ENCODE measurements at places on chromosomes 3 and 15.

DNA sequence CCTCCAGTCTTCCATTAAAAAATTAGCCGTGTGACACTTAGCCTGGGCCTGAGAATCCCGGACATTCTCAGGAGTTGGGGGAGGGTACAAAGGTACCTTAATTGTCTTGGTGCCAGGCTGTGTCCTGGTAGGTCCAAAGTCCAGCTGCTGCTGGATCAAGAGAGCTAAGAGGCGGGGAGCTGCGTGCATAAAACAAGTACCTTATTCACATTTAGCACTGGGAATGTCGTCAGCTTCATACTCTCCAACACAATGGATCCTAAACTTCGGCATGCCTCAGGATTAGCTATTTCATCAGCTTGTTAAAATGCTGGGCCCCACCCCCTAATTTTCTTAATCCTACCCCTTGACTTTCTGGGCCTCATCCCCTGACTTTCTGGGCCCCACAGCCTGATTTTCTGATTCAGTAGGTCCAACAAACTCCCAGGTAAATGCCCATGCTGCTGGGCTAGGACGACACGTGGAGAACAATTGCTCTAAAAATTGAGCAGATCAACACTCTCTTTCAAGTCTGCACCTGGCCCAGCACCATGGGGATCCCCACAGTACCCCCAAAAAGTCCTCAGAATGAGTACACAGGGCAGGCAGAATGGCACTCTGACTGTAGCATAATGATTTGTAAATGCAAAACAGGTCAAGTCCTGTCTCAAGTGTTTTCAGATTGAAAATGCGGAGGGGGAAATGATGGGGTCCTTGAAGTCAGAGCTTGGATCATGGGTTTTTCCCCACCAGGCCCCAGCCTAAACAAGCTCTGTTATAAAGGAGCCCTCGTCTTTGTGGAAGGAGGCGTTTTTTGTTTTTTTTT is 5.6 kb upstream of the AEN start:
- no peak for DNase-seq

DNA sequence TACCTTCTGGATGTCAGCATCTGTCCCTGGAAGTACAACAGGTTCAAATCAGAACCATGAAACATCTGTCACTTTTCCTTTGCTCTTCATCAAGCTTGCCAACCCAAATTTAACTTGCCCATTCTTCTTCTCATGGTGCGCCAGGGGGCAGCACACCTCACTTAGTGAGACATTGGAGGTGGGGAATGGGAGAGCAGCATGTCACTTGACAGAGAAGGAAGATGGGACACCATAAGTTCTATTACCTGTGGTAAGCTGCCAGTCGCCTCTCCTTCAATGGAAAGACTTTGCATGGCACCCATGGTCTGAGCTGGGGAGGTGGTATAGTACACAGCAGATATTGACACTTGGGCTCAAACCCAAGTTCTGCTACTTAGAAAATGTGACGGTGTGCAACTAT is 2.9 kb downstream of the SCN5A start:
- DNase-seq, result no peak

DNA sequence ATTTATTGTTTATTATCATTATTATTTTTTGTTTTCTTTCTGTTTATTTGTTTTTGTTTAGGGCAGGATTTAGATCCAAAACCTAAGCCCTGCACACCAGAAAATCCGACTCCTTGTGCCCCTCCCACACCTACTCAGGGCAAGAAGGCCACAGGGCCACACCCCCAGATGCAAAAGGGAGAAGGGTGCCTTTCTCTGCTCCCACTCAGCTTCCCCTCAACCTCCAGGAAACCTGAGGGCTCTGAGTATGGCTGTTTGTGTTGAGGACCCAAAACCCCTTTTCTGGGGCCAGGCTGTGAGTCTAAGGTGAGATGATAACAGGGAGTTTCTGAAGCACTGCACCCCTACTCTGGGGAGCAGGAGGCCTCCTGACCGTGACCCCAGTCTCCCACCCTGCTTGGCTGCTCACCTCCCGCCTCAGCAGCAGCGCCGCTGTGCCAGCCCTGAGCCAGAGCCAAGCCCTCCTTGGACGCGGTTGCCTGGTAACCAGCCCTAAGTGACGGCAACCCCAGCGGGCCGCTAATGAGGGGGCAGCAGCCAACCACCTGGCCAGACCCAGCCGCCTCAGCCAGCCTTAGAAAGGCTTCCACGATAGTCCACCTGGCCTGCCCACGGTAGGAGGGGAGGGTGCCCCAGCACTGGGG is 6.4 kb upstream of the C15orf39 start:
- DNase-seq, result peak; percentile 67

GRCh38 chr3:28841441-28841840 is 439.4 kb upstream of the RBMS3 start:
- DNase-seq, result no peak
